ENCODE measurements at places on chromosomes 12 and 14.

GRCh38 chr12:105319691-105320209, 10.7 kb upstream of the C12orf75 start:
- DNase-seq = no peak

DNA sequence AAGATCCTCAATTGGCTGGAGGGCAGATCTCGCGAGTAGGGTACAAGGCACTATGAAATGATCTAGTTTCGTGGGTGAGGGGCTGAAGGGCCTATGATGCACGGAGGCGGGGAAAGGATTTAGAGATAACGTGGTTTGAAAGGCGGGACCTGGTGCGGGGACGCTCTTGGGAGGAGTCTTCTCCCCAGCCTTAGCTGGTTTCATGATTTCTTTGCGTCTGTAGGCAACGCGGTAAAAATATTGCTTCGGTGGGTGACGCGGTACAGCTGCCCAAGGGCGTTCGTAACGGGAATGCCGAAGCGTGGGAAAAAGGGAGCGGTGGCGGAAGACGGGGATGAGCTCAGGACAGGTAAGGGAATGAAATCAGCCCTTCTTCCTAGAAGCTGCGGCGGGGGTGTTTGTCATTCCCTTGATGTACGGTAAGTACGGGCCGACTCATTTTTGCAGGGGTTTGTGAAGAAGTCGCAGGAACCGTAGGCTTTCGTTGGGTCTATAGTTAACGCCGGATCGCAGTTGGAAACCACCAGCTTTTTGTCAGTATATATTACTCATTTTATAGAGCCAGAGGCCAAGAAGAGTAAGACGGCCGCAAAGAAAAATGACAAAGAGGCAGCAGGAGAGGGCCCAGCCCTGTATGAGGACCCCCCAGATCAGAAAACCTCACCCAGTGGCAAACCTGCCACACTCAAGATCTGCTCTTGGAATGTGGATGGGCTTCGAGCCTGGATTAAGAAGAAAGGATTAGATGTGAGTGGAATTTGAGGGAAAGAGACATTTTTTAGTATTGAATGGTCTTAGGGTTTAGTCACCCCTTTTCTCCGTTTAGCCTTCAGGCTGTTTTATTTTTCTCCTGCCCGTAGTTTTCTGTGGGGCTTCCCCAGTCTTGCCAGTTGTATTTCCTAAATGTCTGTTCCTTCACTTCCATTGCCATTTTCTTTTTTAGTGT, 602 bp downstream of the APEX1 start:
- DNase-seq = no peak

DNA sequence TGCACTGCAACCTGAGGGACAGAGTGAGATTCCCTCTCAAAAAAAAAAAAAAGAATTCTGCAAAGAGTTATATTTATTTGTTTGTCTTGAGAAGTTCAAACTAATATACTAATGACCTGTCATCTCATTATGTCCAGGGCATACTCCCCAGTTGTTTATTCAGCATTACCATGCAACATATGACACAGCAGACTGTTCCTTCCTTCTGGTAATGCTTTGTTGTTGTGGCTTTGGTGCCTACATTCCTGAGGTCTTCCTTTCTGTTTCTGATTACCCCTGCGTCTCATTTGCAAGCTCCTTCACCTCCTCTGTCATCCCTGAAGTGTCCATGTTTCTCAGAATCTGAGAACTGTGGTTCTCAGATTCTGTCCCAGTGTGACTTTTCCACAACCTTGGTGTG, 55.3 kb downstream of the DERA start:
- DNase-seq = no peak

DNA sequence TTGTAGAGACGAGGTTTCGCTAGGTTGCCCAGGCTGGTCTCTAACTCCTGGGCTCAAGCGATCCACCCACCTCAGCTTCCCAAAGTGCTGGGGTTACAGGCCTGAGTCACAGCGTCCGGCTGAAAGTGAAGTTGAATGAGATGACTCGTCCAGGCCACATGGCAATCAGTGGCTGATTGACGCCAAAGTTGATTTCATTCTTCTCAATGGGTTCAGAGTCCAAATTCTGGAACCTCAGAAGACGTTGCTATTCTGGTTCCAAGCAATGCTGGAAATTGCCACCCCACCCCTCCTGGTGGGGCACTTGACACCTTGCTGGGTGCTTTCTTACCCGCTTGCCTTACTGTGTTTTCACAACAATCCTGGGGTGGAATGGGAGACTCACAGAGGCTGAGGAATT, 14.9 kb downstream of the ABCB9 start:
- no peak for DNase-seq

DNA sequence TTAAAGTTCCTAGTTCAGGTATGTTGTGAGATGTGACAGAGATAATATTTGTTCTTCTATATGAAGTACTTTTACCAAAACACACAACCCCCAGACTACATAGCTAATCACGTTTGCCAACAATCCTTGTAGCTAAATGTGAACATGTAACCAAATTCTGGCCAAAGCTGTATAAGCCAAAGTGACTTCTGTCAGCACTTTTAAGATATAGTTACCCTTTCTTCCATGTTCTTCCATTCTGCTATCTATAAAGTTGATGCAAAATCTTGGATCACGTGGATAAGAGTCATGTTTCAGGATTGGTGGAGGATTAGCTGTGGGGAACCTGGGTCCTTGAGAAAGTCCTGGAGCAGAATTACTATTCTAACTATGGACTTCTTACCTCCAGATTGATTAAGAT, 1366.6 kb downstream of the FSCB start:
- DNase-seq = no peak

DNA sequence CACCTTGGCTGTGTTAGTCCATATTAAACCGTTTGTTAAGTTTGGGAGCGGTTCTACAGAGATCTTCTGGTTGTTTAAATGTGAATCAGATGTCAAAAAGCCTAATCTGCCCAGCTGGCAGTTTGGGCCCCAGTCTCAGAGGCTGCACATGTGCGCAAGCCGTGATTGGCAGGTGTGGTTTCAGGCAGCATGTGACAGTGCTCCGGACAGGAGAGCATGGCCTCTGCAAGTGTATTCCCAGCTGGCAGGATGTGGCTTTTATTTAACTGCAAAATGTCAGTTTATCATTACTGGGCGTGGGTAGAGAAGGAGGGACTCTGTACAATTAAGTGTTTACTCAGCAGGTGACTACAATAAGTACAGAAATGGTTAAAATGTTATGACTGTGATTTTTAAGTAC, 77.5 kb downstream of the PELI2 start:
- no peak for DNase-seq

- DNase-seq = no peak
Measured at GRCh38 chr12:124171231-124171979, 123.5 kb upstream of the RFLNA start.

GRCh38 chr12:80118565-80119324, 19.4 kb downstream of the OTOGL start:
- DNase-seq = no peak

DNA sequence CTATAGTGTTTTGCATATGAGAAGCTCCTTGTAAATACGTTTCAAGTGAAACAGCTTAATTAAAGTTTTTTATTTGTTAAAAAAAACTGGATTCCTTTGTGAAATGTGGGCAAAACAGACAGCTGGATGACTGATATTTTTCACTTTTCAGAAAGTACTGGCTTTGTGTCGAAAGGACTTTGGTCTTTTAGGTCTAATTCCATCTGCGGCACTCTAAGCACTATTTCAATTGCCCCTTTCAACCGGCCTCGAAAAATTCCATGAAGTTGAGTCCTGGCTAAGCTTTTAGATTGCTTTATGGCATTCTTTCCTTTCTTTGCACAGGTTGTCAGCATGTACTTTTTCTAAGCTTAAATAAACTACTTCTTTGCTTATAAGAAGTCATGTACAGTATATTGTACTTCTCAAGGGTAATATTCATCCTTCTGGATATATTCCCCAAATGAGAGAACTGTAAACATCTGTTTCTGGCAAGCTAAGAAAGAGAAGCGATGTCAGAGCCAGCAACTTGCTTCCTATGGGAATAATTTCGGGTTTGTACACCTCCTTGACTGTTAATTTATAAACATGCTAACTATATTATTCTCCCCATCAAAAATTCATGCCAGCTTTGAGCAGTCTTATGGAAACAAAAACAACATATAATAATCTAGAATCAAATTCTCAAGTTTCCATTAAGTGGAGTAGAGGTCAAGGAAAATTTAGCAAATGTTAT, 611.3 kb downstream of the ETNK1 start:
- no peak for DNase-seq

DNA sequence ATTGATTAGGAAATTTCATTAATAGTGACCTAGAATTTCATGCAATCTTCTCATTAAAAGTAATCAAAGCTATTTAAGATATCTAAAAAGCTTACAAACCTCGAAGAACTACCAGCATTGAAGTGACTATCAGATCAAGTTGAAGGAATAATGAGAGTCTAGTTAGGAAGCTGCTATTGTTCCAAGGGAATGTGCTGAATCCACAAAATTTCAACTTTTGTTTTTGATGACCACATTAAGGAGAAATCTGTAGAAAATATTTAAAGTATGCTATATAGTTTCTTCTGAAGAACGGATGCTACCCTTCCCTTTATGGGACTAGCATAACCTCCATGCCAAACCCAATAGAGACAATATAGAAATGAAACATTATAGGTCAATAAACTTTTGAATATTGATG, 2.5 kb upstream of the CTSG start:
- no peak for DNase-seq

GRCh38 chr14:83991666-83992065, 1538.3 kb upstream of the FLRT2 start:
- no peak for DNase-seq

- DNase-seq = no peak
Measured at GRCh38 chr12:124722878-124723277, 140.8 kb downstream of the SCARB1 start.

DNA sequence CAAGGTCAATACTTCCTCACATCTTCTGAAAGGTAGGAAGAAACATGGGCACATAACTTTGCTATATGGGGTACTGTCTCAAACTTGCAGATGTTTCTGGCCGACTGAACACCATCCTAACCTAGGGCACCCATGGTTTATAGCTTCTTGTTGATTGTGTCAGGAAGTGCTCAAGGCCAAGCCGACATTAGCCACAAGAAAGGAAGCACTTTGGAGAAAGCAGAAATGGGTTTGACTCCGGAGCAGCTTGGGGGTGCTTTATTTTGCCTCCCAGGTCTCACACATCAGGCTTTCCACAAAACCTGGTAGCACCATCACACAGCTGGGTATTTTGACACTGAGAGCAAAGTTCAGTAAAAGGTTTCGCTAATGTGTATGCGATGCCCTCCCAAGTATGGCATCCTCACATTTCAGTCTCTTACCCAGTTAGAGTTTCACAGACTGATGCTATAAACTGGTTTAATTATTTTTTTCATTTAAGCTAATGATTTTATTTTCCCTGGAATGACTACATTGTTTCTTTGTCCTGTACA, 25.2 kb upstream of the BHLHE41 start:
- no peak for DNase-seq

GRCh38 chr14:61560323-61560722, 135.0 kb upstream of the HIF1A start:
- DNase-seq = no peak

DNA sequence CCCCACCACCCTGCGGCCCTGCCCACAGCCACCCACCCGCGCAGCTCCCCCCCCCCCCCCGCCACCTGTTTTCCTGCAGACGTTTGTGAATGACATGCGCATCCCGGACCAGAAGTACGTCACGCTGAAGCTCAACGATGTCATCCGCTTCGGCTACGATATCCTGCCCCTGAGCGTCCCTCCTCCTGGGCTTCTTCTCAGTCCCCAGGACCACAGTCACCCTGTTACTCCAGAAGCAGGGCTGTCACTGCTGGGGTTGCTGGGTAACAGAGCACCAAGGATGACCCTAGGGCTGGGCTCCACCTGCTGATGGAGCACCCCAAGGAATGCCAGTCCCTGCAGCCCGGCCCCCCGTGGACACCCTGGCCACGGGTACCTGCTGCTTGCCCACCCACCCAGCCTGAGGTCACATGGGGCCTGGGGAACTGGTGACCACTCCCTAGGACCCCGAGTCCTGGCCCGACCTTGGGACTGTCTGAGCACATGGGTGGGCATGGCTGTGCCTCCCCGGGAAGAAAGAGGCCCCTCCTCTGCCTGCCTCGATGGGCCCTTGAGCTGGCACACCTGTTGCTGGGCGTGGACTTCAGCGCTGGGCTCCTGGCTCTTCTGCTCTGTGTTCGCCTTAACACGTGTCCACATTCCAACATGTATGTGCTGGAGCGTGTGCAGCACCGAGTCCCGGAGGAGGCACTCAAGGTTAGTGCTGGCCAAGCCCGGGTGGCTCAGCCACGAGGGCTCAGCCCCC, 12.9 kb downstream of the CEP170B start:
- DNase-seq = no peak

DNA sequence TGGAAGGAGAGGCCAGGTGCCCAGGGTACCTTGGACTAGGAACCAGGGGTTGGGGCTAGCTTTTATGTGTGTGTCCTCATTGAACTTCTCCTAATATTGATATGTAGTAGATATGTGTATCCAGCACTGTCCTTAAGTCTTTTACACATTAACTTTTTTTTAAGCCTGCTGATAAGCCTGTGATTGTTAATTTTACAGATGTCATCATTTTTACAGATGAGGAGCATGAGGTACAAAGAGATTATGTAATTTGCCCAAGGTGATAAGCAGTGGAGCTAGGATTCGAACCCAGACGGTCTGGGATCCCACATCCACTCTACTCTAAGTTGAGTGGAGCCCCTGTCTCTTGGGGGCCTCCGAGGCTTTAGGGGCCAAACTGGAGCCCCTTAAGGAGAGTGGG, 10.2 kb upstream of the NR4A1 start:
- no peak for DNase-seq

DNA sequence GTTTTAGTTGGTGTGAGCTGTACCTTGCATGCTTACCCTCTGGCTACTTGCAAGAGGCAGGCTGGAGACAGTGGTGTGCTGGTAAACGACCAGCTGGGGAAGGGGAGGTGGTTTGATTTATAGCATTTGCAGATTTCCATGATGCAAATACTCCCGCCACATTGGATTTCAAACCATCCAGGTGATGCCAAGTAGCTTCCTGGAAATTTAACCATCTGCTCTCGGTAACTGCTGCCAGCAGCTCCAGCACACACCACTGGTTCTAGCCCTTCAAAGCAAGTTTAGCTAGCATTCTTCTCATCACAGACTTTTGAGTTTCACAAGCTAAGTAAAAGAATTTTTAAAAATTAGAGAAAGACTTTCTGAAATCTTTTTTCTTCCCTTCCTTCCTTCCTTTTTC, 104.5 kb upstream of the AMIGO2 start:
- DNase-seq = no peak

- DNase-seq = no peak
Measured at GRCh38 chr12:127911291-127911690, 355.7 kb upstream of the TMEM132C start.

GRCh38 chr12:108525681-108526080, 10.6 kb downstream of the FICD start:
- DNase-seq = no peak
